Stimulated activated CD8-positive, alpha-beta memory T cell treated with anti-CD3 and anti-CD28 coated beads, Interleukin-15, amount 100 ng/mL, for 24 hours (primary cell): ENCODE measurements at places on chromosomes 3 and 15.

DNA sequence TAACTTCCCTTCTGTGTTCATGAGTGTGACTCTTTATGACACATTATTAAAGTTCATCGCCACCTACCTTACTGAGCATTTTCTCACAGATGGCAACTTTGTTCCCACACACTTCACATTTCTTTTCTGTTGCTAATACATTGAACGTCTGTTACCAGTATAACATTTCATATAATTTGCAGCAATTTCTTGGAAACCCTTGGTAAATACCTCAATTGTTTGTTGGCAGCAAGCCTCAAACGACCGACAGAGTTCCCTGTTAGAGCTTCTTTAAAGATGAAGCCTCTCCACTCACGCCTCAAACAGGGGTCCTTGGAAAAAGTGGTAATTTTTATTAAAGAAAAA is 3.2 kb upstream of the CHSY1 start:
- no peak for DNase-seq

GRCh38 chr3:194767446-194768207 is 81.9 kb downstream of the FAM43A start:
- no peak for DNase-seq

DNA sequence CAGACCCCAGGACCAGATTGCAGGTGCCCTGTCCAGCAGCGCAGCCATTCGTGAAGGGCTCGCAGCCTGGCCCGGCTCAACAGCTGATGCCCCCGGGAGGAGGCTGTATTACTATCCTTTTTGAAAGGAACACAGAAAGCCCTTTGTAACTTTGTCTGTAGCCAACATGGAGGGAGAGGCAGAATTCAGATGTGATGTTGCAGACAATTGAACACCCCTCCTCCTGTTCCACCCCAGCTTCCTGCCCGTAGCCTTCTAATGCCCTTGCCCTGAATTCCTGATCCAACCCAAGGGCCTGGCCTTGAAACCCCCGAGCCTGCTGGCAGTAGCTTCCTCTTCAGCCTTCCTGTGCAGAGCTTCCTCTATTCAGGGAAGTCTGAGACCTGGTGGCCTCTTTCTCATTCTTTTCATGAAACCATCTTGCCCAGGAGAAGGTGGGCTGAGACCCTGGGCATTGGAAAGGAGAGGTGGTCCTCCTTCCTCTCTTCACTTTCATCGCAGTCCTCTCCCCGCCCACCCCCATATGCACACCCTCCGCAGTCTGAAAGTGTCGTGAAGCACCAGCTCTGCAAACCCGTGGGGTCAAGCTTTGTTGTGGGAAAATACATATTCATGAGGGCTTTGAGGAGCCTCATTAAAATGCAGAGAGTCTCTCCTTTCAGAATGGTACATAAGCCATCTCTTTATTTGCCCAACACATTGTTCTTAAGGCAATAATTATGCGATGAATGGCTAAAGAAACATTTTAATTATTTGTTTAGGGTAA is 109.2 kb downstream of the APBA2 start:
- no peak for DNase-seq

DNA sequence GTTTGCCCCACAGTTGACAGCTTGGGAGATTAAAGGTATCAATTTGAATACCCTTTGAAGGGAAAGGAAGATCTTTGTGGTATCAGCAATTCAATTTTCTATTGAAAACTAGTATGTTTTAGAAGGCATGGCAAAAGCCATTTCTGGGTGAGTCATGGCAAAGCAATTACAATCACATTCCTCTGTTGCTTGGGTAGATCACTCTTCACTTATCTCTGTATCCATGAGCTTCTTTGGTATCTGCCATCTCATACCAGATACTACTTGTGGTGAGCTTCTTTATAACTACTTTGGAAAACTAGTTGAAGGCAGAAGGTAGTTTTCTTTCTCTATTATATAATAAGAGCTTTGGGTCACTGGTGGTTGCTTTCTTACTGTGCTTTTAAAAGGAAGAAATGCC is 28.3 kb upstream of the LSAMP start:
- no peak for DNase-seq

GRCh38 chr3:123305192-123305591 is 103.4 kb downstream of the SEC22A start:
- DNase-seq: no peak

DNA sequence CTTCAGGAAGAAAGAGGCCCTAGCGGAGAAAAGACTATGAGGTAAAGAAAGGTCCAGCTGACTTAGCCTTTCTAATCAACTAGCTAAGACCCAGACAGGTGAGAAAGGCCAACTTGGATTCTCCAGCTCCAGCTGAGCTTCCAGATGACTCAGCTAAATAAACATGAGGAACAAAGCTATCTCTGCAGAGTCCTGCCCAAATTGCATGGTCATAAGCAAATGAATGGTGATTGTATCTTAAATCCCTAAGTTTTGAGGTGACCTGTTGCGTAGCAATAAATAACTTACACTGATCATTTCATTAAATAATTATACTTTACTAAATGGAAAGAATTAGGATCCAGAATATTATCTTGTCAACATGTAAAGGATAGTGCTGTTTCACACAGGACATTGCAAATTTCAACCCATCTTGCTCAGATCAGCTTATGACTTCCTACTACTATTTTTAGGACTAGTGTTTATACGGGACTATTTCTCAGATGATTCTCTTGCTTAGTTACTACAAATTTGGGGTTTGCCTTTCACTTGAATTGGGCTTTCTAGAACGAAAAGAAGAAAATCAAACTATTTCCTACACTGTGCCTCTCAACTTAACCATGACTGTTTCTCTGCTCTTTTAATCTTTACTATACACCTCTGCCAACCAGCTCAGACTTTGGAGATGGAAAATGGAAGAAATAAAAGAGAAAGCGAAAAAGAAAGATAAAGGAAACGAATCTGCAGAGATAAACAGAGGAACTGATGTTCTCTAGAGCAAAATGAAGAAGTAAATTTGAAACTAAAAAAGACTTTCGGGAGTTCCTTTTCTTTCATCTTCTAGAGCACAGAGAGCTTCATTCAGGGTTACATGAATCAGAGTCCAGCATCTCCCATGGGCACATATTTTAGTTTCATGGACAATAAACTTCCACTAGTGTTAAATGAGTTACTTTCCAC is 6.6 kb upstream of the ADGRG7 start:
- DNase-seq: no peak

DNA sequence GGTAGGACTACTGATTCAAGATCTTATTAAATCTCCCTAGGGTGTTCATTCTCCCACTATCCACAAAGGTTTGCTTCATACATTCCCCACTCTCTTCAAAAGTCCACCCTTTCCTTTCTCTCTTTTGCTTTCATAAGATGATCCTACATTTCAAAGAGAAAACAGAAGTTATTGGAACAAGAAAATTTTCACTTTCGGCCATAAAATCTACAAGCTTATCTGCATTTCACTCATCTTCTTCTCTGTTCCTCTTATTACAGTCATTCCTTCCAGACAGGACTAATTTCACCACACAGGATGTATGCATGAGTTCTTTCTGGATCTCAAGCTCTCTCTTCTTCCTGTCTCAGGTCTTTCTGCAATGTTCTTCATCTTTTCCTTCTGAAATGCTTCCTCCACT is 238.7 kb downstream of the ISL2 start:
- DNase-seq: no peak

DNA sequence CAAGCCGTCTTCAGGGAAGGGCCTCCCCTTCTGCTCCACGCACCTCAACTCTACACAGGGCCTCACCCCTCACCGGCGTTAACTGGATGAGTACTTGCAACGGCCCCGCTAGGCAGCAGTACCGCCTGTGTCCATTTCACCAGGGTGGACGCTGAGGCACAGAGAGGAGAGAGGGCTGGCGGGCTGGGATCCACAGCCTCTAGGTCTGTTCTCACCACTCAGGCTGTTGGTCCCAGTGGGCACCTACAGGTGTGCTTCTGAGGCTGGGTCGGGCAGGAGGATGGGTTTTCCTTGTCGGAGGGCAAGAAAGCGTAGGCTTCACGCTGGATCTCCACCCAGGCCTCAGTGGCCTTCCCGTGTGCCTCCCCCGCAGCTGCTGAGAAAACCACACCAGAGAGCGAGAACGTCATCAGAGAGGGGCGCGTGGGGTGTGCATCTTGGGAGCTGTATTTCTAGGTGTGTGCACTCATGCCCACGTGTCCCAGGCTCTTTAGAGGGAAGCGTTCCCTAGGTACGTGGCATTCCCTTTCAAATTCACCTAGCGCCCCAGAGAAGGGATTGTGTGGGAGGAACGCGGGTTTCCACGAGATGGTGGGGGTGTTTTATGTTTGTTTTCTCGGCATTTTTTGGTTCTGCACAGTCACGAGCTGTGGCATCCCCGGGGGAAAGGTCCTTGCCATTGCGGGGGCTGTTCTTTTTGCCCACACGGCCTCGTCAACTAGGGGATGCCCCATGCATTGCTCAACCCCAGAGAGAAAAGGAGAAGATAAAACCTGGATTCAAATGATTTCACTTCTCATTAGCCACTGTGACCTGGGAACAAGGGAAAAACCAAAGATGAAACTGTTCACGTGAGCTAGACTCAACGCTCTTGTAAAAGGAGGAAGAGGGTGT is 67.7 kb downstream of the MGLL start:
- no peak for DNase-seq

- no peak for DNase-seq
These were observed 59.0 kb upstream of the SPPL2A start for GRCh38 chr15:50824514-50824913.

DNA sequence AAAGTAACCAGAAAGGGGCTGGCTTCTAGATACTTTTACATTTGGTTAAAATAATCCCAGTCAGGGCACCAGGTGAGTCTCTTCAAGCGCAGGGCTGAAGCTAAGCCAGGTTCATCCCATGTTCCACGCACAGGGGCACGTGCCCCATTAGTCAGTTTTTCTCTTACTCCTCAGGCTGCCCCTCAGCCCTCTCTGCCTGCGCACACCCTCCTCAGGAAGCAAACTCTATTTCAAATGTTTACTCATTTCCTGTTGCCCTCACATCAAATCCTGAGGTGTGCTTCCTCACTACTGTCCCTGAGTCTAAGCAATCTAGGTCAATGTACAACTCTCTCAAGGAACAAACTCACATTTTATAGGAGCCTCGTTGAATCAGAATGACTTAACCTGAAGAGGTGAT is 48.5 kb downstream of the THBS1 start:
- DNase-seq: no peak

DNA sequence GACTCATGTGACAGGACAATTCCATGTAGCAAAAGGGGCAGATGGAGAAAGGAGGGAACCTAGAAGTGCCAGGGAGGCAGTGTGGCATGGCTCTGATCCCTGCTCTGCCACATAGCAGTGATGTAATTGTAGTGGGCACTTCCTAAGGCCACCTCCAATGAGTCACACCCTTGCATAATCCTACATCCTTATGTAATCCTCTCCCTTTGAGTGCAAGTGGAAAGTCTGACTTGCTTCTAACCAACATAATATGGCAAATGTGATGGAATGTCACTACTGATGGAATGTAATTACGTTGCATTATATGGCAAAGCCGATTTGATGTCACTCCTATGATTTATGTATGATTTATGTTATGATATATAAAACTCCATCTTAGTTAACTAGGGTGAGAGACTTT is 72.9 kb upstream of the ATP2C1 start:
- no peak for DNase-seq

GRCh38 chr15:89004726-89005030 is 83.6 kb upstream of the ABHD2 start:
- no peak for DNase-seq

GRCh38 chr15:70023064-70023768 is 74.5 kb downstream of the TLE3 start:
- no peak for DNase-seq

DNA sequence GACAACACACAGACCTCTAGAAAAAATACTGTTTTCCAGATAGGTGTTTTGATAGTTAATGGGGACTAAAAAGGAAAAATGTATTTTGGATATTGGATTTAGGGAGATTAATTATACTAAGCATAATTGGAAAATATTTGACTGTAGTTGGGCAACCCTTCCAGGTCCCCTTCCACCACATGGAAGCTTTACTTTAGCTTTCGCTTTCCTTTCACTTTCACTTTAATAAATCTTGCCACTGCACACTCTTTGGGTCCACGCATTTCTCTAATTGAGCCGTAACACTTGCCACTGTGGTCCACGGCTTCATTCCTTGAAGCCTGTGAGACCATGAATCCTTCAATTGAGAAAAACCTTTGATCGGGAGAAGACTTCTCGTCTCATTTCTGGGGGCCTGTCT is 15.5 kb downstream of the GLDN start:
- no peak for DNase-seq

DNA sequence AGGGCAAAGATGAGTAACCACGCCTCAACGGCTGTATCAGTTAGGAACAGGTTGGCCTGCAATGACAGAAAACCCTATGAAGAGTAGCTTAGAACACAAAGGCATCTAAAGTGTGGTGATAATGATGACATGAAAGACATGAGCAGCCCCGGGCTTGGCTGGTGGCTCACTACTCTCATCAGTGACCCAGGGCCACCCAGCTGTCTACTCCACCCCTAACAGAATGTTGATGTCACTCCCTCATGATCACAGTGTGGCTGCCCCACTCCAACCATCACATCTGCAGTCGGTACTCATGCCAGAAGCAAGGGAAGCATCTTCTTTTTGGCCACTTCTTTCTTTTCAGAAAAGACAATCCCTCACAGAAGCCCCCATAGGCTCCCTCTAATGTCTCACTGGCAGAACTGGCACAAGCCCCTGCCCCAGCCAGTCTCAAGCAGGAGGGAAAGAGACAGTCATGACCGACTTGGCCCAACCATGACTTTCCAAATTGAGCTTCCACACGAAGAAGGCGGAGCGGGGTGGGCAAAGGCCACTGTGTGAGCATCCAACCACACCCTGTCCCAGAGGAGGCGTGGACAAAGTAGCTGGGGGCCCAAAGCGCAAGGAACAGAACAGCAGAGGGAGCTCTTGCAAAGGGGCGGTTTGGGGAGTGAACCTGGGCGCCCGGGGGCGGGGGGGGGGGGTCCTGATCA is 72.0 kb upstream of the IQSEC1 start:
- DNase-seq: no peak

- no peak for DNase-seq
These were observed 113.5 kb downstream of the TNIK start for GRCh38 chr3:171346582-171347300.

- no peak for DNase-seq
These were observed 66.8 kb upstream of the XXYLT1 start for GRCh38 chr3:195337747-195338146.

DNA sequence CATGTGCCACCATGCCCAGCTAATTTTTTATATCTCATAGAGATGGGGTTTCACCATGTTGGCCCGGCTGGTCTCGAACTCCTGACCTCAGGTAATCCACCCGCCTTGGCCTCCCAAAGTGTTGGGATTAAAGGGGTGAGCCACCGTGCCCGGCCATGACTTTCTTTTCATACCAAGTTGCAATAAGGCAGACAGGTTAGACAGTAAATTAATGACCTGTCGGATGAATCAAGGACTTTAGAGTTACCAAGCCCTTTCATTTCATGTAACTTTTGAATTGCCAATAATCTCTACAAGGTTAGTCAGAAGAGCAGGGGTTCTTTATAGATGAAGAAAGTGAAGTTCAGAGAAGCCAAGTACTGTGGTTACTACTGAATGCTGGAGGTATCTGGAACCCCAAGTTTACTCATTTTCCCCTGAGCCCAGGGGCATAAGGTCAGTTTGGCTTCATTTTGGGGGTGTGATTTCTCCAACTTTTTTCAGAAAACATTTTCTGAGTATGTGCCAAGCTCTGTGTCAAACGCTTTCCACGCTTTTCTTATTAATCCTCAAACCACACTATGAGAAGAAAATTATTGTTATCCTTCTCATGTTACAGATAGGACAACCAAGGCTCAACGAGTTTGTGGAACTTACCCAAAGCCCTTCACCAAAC is 11.9 kb downstream of the PRICKLE2 start:
- no peak for DNase-seq

GRCh38 chr3:70383360-70383831 is 71.0 kb upstream of the MDFIC2 start:
- no peak for DNase-seq

GRCh38 chr3:187314176-187314575 is 22.6 kb upstream of the MASP1 start:
- no peak for DNase-seq
